ENCODE measurements at places on chromosomes 4 and X.

GRCh38 chr4:4558881-4559280 is 17.0 kb upstream of the STX18 start:
- no peak for DNase-seq

GRCh38 chr4:105887508-105887907 is 7.8 kb upstream of the NPNT start:
- DNase-seq, result no peak

DNA sequence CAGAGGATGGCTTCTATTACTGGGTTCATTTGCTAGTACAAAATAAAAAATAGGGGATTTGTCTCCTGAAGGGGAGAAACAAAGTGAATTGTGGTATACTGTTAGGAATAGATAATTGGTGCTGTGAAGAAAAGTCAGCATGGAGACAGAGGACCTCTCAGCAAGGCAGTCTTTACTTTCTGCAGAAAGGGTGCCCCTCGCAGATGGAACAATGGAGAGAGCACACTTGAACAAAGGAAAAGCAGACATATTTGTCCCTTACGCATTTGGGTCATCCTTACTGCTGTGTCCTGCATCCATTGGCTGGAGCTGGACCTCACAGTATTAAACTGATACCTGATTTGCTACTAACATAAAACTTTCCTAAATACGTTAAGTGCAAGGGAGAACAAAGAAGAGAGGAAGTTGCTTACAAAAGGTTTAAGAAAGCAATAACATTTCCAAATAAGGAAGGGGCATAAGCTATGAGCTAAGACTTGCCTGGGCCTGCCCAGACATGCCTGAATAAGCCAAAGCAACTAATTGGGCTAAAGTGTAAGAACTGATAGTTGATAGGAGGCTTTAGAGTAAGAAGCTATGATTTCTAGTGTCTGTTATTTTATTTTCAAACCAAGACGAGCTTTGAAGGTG is 83.8 kb downstream of the CCKAR start:
- peak; percentile 15 for DNase-seq

DNA sequence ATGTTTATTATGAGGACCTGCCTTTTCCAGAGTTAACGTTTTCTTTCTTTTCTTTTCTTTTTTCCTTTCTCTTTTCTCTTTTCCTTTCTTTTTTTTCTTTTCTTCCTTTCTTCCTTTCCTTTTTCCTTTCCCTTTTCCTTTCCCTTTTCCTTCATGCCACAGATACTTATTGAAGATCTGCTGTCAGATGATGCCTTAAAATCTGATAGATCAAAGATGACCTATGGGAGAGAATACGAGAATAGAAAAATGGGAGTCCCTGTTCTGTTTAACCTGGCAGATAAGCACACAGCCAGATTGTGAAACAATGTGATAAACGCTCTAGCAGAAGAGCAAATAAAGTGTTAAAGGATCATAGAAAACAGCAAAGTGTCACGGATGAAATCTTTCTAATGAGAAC is 38.9 kb downstream of the AFF1 start:
- no peak for DNase-seq

- DNase-seq, result no peak
These were observed 21.7 kb upstream of the TBC1D9 start for GRCh38 chr4:140777894-140778293.

- DNase-seq, result no peak
These were observed 10.9 kb upstream of the CLTRN start for GRCh38 chrX:15675490-15675921.

- no peak for DNase-seq
These were observed 1.5 kb downstream of the LRPAP1 start for GRCh38 chr4:3530663-3531254.

DNA sequence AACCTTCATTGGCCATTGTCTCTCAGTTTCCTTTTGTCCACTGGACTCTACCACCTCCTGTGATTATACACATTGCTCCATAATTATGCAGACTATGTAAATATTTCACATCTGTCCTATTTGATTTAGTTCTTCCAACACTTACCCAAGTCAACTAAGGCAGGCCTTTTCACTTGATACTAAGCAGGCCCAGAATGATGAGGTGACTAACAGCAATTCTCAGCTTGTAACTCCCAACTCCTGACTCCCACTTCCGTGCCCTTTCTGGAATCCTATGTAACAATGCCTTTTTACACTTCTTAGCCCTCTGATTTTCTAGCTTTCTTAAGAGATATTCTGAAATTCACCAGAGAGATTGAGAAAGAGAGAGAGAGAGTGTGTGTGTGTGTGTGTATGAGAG is 6.6 kb downstream of the PAK3 start:
- DNase-seq, result no peak

DNA sequence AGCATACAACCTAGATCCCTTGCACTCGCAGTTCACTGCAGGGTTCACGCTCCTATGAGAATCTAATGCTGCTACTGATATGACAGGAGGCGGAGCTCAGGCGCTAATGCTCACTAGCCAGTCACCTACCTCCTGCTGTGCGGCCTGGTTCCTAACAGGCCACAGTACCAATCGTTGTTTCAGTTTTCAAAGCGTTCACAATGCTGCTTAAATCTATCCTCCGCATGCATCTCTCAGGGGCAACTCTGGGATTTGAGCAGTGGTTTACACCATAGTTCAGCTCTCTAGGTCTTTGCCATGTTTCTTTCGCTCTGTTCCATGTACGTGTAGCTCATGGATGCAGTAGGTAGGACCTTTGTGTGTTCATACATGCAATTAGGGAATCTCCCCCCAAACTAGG is 47.2 kb downstream of the CLOCK start:
- DNase-seq, result no peak

DNA sequence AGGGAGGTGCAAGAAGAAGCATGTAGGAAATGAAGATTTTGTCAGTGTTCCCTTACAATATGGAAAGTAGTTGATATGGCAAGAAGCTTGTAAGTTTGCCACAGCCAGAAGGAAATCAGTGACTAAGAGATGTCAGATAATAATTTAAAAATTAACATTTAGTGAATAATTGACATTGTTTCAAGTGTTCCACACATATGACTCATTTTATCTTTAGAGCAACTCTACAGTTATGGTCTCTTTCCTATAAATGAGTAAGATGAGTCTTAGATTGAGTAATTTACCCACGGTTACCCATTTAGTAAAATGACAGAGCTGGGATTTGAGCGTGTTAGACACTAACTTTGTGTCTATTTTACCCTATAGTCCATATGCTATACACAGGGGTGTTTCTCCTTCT is 300.3 kb upstream of the IRS4 start:
- DNase-seq, result no peak

GRCh38 chr4:37628977-37629609 is 57.1 kb downstream of the RELL1 start:
- DNase-seq, result peak; percentile 10

DNA sequence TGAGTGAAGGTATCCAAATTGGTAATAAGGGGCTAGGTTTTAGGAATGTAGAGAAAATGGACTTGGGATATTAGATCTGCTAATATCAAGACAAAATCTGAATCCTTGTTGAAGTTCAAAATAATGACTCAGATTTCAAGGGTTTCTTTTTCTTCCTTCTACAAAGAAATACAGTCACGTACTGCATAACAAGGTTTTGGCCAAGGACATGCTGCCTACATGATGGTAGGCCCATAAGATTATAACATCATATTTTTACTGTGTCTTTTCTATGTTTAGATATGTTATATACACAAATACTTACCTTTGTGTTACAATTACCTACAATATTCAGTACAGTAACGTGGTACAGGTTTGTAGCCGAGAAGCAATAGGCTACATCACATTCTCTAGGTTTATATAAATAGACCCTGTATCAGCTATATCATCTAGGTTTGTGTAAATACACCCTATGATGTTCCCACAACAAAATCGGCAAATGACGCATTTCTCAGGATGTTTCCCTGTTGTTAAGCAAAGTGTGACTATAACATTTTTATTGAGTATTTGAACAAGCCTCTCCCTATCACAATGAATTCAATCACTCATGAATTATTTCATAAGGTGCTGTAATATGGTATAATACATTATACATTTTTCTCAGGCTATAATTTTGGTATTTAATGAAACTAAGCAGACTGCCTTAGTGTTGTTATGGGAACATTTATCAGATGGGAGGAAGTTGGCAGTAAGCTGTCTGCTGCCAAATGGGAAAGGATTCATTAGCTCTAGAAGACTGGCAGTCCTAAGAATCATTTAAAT is 186.3 kb downstream of the PPP3CA start:
- no peak for DNase-seq

DNA sequence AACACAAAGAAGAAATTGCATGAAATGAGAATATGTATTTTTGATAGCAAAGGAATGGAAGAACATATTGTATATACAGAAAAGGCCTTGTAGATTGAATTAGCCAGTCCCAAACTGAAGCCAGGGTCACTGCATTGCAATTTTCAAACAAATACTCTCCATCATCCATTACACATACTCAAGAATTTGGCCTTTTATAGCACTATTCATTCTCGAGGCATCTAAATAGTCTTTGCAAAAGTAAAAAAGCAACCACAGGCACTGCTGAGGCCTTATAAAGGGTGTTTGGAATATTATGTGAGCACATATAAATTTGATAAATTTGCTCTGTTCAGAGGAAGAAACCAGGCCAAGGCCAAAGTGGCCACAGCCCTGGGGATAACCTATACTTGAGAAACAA is 123.0 kb downstream of the ZNF827 start:
- peak; percentile 18 for DNase-seq

GRCh38 chrX:19958552-19959486 is 32.0 kb downstream of the BCLAF3 start:
- DNase-seq, result no peak

- DNase-seq, result no peak
These were observed 244.5 kb downstream of the SCFD2 start for GRCh38 chr4:53121264-53121865.

- DNase-seq, result peak; percentile 55
These were observed 120.2 kb upstream of the PDE5A start for GRCh38 chr4:119748853-119749252.

DNA sequence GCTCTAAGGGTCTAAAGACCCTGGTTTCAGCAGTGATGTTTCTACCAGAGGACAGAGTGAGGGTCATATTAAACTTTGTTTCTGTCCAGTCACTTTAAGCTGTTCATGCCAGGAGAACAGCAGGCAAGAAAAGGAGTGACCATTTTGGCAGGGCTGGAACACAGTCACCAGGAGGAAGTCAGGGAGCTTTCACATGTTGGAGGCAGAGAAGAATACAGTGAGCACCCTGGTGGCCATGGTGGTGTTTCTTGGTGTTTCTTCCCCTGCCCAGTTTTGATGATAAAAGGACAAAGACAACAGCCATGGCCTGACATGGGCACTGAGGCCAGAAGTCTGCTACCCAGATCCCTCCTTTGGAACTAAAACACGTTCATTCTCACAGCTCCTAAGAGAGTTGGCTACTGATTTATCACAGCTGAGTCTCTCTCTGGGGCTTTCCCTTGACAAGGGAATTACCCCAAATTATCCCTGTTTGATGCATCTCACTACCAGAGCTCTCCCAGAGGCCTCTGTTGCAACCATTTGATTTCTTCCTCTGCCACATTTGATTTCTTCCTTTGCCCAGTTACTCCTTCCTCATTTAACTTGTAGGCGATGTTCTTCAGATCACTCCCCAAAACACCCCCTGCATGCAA is 106.4 kb upstream of the NWD2 start:
- no peak for DNase-seq

Measured in fibroblast of skin of scalp (primary cell).